Body of pancreas (tissue), 4 donors: ENCODE measurements at places on chromosomes 7 and 10.

DNA sequence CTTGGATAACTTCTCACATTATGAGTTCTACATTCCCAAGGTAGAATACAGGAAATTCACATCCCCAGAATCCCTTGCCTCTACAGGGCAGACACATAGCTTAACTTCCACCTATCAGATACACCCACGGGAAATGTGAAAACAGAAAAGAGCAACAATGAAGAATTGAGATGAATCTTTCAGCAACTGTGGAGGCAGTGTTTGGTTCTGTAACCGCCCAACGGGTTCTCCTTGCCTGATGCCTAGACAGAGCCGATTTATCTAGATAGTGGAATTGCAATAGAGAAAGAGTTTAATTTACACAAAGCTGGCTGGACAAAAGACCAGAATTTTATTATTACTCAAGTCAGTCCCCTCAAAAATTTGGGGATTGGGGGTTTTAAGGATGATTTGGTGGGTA, 138.8 kb downstream of the MTPAP start:
- no peak for DNase-seq

DNA sequence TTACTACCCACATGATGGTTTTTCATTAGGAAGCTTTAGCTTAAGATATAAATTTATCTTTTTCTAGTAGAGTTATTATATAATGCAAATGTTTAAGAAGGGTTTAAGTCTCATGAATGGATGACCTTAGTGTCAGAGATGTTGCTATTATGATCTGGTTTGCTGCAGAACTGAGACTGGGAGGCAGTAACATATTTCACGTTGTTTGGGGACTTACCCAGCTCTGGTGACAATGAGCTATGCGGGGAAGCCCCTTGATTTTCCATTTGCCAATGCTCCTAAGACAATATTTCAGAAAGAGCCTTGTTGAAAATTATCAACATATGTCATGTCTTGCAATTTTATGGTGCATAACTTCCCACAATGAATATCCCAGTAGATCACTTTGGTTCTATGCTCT, 754.6 kb downstream of the REEP3 start:
- DNase-seq: no peak

DNA sequence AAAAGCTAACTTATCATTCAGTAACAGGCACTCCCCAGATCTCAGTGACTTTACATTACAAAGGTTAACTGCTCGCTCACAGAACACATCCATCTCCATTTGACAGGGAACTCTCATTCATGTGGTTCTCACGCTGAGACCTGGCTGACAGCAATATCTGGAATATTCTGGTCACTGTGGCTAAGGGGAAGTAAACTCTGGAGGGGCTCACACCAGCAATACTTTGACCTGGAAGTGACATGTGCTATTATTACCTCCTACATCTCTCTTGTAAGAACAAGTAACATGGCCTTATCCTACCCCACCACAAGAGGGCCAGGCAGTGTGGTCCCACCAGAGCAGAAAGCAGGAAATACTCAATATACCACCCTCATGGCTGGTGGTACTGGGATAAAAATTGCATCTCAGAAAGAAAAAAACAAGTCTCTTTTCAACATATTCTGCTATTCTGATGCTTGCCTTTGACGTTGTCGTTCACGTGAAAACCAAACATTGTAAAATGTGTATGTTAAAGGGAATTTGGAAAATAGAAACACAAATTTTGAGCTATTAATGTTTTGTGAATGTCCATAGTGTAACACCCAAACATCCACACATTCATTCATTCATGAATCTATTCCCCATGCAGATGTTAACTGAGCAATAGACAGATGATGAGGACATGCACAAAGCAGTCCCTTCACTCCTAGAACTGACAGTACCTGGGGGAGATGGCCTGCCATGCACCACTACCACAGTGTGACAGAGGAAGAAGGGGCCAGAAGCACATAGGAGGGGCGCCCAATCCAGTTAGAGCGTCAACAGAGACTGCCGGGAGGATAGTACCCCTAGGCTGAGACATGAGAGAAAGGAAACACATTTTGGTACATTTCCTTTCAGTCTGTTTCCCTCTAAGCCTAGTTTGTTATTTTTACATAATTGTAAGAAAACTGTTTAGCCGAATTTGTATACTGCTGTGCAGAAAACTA, 166.0 kb upstream of the SP4 start:
- peak; percentile 38 for DNase-seq

GRCh38 chr10:110007161-110007700, 553 bp upstream of the ADD3 start:
- DNase-seq: no peak

- DNase-seq: peak; percentile 60
Observed at GRCh38 chr7:26348234-26348851, 56.7 kb downstream of the SNX10 start.

DNA sequence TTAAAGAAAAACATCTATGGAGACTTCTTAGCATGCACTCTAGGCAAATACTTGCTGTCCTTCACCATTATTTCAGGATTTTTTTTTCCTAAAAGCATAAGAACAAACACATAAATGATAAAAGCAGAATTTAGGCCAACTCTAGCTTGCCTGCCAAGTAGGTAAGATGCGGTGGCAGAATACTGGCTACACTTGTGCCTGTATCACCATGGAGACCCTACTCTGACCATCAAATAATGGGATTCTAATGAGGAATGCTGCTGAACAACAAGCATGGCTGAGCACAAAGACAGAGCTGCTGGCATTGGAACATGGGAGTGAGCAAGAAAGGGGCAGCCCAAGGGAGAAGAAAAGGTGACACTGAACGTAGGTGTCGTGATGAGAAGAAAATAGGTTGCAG, 18.5 kb upstream of the TAS2R40 start:
- no peak for DNase-seq

DNA sequence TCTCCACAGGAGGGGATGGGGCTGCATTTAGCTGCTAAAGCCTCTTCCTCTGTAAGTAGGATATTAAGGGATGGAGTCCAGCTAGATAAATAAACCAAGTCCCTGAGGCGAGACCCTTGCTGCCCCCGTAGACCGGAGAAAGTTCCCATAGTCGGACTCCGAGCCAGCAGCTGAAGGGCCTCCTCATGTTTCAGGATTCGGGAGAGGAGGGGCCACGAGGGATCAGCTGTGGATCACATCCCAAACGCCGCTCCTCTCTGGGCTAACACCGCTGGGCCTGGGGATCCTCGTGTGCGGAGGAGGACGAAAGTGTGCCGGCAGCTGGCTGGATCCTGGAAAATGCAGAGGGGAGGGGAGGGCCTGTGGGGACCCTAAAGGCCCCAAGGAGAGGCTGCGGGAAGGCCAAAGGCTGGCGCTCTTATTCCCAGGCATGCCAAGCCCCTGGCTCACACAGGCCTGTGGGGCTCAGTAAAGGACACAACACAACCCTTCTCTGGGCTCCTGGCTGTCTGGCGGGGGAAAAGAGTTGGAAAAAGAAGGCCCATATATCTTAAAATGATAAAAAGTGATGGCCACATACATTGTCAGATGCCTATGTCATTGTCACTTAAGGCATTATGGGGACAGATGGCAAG, 82.5 kb upstream of the TMEM72 start:
- no peak for DNase-seq

GRCh38 chr7:13948019-13948801, 41.3 kb downstream of the ETV1 start:
- DNase-seq: no peak

GRCh38 chr7:121138262-121138933, 149.9 kb downstream of the CPED1 start:
- peak; percentile 69 for DNase-seq

DNA sequence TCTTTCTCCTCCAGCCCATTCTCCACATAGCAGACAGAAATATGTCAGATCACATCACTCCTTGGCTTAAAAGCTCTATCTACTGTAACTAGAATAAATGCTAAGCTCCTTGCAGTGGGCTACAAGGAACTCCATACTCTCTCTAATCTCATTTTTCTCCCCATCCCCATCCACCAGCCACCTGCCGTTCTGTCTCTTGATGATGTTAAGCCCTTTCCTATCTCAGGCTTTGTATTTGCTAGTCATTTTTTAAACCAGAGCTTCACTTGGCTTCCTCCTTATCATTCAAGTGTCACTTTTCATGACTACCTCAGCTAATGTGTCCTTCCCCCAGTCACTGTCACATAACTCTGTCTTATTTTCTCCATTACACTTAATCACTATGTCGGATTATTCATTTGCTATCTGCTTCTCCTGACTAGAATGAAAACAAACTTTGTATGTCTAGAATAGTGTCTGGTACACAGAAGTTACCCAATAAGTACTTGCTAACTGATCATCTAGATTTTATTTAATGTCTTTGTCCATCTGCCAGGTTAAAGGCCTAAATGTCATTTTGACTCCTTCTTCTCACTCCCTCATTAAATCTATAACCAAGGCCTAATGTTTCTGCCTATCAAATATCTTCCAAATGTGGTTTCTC, 87.2 kb upstream of the RPA3 start:
- no peak for DNase-seq
